A549 (cell line): ENCODE measurements at places on chromosomes 2 and 18.

- DNase-seq = peak; percentile 25
Measured at GRCh38 chr18:21997207-21998143, 171.9 kb upstream of the GATA6 start.

- no peak for DNase-seq
Measured at GRCh38 chr2:135960656-135961551, 24.5 kb downstream of the DARS1 start.

- DNase-seq = peak; percentile 21
Measured at GRCh38 chr2:203396667-203397066, 68.5 kb downstream of the ABI2 start.

- DNase-seq = no peak
Measured at GRCh38 chr2:16275131-16275530, 334.8 kb downstream of the MYCN start.

DNA sequence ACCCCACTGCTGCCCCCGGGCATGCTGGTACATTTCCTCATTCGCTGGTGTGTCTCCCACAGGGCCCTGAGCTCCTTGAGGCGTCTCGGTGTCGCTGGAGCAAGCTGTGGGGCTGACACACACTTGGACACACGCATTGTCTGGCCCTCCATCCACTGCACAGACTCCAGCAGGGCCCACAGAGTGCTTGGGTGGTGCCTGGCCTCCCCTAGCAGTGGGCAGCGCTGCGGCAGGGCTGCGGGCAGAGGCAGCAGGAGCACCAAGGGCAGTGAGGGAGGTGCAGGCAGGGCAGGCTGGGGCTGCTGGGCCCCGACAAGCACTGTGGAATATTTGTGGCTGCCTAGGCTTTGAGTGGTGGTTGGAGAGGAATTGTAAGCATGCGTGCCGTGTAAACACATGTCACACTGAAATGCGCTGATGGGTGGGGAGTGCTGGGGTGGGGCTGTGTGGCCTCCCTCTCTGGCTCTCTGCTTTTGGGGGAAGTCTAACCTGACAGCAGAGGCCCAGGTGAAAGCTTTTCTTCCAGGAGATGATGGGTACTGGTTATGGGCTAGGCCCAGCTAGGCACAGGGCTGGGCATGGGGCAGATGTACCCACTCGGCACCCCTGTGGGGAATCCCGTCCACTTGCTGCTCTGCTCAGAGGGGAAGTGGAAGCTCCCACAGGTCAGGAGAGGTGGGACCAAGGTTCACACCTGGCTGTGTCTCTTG lies 55.5 kb upstream of the HS6ST1 start:
- no peak for DNase-seq

DNA sequence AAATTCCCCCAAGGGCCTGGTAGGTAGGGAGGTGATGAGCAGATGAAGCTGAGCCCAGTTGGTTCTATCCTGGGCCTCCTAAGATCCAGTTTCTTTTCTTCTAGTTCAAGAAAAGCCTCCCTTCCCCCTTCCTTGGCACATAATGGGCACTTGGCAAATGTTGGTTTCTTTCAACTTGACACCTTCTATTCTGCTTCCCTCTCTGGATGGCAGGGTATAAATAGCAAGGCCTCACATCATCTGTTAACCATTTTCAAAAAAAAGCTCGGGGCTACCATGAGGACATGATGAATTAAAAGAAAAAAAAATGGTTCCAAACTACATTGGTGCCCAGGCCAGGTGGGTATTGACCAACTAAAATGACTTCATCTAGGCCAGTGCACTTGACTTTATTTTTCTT lies 29.9 kb downstream of the CTAGE1 start:
- DNase-seq = no peak

- DNase-seq = no peak
Measured at GRCh38 chr2:85582492-85582891, 1.7 kb upstream of the VAMP5 start.

- no peak for DNase-seq
Measured at GRCh38 chr2:48511849-48512470, 18.0 kb upstream of the STON1 start.

- no peak for DNase-seq
Measured at GRCh38 chr18:42752916-42753315, 362.6 kb downstream of the RIT2 start.

DNA sequence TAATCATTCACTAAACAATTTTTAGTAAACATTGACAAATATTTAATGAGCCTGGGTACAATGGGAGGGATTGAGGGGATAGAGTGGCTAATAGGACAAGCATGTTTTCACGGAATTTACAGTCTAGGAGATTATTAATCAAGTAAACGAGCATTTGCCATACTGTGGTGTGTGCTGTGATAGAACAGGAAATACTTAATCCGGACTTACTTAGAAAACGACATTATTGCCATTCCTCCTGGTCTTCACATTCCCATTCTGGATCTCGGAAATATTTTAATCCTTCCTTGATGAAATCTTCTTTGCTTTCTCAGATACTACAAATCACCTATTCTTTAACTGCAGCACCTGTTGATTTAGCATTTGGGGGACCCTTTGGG lies 905 bp downstream of the TTLL4 start:
- no peak for DNase-seq

- no peak for DNase-seq
Measured at GRCh38 chr2:224883700-224884099, 158.6 kb downstream of the DOCK10 start.

- DNase-seq = peak; percentile 18
Measured at GRCh38 chr2:67268797-67269196, 128.3 kb upstream of the ETAA1 start.

DNA sequence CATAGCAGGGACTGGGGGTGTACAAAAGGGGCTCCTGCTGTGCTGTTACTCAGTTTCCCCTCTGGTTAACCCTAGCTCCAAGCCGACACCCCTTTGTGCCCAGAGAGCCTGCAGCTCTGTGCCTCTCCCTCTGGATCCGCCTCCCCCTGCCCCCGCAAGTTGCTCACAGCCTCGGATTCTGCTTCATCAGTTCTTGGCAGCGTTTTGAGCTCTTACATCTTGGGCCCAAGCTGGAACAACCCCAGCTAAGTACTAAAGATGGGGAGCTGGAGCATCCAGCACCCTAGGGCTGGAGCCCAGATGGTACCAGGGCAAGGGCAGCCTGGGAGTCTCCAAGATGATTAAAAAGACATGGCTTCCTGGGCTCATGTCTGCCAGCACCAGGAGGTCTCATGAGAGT lies 40.7 kb downstream of the POMC start:
- no peak for DNase-seq

- no peak for DNase-seq
Measured at GRCh38 chr18:58533766-58534165, 95.1 kb downstream of the ALPK2 start.

DNA sequence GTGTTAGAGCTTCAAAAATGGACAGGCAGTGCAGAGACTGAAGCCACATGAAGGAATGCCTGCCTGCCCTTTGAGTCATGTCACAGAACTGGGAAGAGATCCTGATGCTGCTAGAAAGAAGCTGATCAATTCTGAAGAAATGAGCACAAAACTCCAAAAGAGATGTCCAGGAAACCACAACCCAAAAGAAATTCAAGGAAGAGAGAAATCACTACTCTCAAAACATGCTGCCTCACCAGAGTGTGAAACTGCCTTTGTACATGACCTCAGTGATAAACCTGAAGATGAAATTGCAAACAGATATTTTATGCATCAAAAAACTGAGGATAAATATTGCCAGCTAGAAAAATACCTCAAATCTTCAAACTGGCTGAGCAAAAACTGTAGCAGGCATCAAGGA lies 20.5 kb downstream of the USP40 start:
- no peak for DNase-seq

DNA sequence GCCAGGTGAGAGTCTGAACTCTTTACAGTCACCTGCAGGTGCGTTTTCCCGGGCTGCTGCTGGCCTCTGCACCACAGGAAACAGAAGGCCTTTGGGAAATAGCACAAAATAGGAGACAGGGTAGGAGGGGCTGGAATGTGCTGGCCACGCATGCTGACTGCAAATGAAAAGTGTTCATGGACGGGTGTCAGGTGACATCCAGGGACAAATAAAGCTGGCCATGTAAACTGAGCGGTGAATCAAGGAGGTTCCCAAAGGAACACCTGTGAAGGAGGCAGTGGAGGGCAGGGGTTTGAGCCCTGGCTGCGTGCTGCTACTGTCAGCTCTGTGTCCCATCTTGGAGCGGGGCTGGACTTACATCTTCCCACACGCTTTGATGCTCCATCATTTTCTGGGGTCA lies 42.4 kb upstream of the GBX2 start:
- DNase-seq = no peak

DNA sequence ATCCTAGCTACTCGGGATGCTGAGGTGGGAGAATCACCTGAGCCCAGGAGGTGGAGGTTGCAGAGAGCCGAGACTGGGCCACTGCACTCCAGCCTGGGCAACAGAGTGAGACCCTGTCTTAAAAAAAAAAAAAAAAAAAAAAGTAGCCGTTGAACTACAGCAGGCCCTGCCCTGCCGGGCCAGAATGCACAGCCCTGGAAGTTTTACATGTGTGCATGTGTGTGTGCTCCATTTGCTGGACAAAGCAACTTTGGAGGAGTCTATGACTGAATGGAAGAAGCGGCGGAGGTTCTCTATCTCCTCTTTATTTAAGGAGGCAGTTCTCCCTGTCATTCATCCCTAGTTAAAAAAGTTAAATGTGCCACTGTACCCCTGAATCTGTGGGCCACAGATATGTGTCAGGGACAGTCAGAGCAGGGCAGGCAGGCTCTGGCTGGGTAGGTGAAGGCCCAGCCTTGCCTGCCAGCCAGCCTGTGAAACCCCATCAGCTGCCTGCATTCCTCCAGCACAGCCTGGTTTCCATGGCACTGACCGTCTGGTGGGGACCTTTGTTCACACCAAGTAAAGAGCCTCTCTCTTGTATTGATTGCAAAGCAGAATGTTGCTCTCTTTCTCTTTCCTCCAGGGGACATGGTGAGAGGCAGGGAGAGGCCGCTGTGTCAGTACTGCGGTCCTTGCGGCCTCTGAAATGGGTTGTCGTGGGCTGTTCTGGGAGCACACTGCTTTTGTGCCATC lies 10.9 kb downstream of the LIPG start:
- no peak for DNase-seq

DNA sequence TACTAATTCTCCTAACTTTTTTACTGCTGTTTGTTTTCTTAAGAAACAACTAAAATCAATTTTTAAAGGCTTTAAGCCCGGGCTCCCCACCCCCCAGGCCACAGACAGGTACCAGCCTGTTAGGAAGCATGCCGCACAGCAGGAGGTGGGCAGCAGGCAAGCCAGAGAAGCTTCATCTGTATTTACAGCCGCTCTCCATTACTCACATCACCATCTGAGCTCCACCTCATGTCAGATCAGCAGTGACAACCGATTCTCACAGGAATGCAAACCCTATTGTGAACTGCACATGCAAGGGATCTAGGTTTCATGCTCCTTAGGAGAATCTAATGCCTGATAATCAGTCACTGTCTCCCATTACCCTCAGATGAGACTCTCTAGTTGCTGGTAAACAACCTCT lies 517.0 kb downstream of the NRXN1 start:
- DNase-seq = no peak

- no peak for DNase-seq
Measured at GRCh38 chr2:179191110-179191509, 73.5 kb downstream of the SESTD1 start.

DNA sequence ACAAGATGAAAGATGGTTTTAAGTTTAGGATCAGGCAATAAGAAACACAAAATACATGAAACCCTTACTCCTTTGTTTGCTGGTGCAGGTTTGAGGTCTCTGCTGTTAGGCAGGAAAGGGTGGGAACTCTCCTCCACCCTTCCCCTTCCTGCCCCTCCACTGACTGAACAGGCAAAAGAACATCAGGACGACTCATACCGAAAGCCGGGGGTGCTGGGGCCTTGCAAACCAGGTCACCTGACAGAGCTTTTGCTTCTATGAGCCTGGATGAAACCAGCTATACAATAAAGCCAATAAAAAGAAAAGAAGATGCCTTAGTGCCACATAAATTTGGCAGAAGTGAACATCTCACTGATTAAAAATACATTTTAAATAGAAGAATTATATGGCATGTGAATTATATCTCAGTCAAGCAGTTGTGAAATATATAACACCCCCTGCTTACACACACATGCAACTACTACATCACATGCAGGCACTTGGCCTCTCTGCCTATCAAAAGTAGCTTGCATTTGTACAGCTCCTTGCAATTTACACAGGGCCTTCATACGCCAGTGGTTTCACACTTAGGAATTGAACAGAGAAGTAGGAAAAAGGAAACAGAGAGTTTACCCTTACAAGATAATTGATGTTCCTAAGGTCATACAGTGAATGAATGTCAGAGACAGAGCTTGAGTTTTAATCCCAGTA lies 215.1 kb upstream of the TRIB2 start:
- no peak for DNase-seq

GRCh38 chr2:9763356-9764152 lies 79.7 kb upstream of the TAF1B start:
- no peak for DNase-seq

GRCh38 chr2:79887747-79888374 lies 375.0 kb downstream of the CTNNA2 start:
- peak; percentile 71 for DNase-seq

GRCh38 chr18:10565835-10566234 lies 40.0 kb downstream of the NAPG start:
- no peak for DNase-seq

DNA sequence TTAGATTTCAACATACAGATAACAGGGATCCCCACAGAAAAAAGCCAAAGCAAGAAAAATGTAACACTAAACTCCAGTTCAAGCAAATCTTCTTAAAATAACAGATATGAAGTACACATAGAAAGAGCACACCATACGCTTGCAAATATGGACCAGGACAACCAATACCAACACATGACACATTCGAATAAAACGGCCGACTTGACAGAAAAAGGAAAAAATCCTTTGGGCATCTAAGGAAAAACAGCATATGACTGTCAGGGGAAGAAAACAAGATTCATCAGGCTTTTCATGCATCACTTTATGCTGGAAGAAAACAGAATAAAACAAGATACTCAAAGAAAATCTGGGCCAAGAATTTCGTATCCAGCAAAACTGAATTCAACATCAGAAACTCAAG lies 16.0 kb downstream of the RNASEH1 start:
- no peak for DNase-seq

DNA sequence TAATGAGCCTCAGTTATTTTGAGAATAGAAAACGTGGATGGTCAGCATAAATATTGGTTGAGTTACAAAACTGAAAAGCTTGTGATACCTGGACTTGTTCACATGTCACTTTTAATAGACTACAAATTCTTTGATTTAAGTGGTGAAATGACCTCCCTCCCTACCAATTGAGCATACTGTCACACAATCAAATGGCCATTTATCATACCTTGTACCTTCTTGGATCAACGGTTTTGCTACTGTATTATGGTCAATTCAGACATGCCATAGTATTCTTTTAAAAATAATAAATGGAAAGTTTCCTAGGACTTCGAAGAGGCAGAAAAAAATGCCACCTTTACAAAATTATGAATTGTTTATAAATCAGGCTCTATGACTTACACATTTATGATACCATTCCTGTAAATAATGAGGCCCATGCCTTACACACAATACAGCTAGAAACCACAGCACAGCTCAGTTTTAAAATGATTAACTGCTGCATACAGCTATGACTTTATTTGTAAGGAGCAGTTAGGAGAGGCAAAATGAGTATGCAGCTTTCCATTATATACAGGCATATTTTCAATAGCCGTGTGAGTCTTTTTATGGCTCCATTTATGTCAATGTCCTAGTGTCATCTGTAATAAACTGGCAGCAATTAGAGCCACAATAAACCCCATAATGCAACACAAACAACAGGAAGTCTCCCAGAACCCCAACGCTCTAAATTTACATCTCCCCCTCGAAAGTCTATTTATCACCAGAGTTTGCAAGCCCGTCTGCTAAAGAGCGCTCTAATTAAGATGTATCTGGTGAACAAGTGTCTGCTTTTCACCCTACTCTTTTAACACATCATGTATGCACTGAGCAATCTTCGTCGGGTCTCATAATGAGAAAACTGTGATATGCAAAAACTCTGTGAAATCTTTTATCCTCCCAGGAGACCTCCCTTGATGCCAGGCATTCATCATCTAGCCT lies 176.1 kb downstream of the ZNF521 start:
- no peak for DNase-seq
